ENCODE measurements at places on chromosomes 1 and 21.
A peak's percentile ranks its signal among the peaks of the same experiment; 100 is the strongest.

DNA sequence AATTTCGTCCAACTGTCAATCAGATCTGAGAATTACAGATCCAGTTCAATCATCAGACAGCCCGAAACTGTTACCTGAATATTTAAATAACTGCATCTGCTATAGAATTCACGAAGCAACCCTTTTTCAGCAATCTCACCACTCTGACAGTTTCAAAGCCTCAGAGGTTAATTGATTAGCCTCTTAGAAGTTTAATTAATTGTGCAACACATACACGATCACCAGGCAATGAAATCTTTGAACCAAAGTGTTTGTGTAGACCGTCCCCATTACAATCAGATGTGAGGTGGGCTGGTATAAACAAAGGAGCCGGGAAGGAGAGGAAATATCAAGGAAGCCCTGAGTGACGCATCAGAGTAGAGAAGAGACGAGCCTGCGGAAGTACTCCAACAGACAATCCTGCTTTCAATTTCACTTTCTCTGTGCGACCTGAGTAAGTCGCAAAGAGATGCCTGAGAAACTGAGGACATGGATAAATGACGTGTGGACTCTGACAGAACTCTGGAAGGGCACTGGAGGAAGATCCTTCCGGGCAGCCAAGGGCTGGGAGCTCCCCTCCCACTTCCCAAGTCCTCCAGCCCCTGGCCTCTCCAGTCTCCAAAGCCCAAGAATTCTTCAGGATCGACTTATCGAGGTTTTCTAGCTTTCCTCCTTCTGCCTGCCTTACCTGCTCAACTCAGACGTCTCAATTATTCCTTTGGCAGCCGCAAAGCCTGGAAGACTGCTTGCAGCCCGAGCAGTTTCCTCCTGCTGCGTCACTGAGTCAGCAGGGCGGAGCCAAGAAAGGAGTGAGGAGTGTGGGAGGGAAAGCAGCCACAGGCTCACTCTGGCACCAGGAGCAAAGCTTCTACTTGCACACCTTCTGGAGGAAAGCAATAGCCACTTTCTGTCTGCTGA lies at the start of gene RNASEL:
RNASEL (minus strand) TSS at position 757 of the 897 bp plus-strand sequence. CDS start 2,450 bp downstream, outside the sequence.
- no peaks in the 10 kb centered on the region for H3K36me3 ChIP-seq
- H3K4me1 ChIP-seq, result peaks cover 4% of the 10 kb centered on the region
- H3K4me3 ChIP-seq, result peak within 1 kb of the TSS; percentile 65
- no peaks in the 10 kb centered on the region for H3K27me3 ChIP-seq

GRCh38 chr1:56639211-56639610 lies 5.9 kb upstream of the PRKAA2 start:
- H3K27ac ChIP-seq, result no peak overlapping the region
- H3K4me1 ChIP-seq, result no peaks in the 10 kb centered on the region
- H3K36me3 ChIP-seq, result no peaks in the 10 kb centered on the region

DNA sequence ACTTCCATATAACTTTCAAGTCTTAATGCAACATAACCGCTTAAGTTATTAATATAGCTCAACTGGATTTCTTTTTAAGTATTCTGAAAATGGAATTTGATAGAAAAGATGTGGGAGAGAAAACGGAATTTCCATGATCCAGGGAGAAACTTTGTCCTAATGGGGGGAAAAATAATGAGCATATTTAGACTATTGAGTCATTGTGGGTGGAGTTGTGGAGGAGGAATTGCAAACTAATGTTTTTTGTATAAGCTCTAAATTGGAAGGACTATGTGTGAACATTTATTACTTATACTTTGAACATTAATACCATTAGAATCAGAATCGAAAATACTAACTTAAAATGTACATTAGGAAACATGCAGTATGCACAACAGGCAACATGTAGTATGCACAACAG lies 159.9 kb upstream of the NEGR1 start:
- H3K36me3 ChIP-seq, result no peaks in the 10 kb centered on the region
- no peaks in the 10 kb centered on the region for H3K4me1 ChIP-seq
- DNase-seq, result no peak
- H3K27me3 ChIP-seq, result no peaks in the 10 kb centered on the region

GRCh38 chr1:204503122-204503912 lies 8.7 kb upstream of the PIK3C2B start:
- no peaks in the 10 kb centered on the region for H3K36me3 ChIP-seq
- no peak for DNase-seq
- peaks cover 2% of the 10 kb centered on the region for H3K4me1 ChIP-seq
- no peaks in the 10 kb centered on the region for H3K27me3 ChIP-seq
- H3K4me3 ChIP-seq, result no peak overlapping the region
- H3K27ac ChIP-seq, result no peak overlapping the region

- H3K4me1 ChIP-seq, result no peaks in the 10 kb centered on the region
- no peaks in the 10 kb centered on the region for H3K36me3 ChIP-seq
- no peak for DNase-seq
- H3K4me3 ChIP-seq, result no peak overlapping the region
These were observed 1.2 kb upstream of the KRTAP23-1 start for GRCh38 chr21:30349572-30349971.

GRCh38 chr1:18890706-18891425 lies 11.5 kb downstream of the ALDH4A1 start:
- no peak overlapping the region for H3K27ac ChIP-seq
- H3K27me3 ChIP-seq, result no peaks in the 10 kb centered on the region
- H3K4me1 ChIP-seq, result no peaks in the 10 kb centered on the region

DNA sequence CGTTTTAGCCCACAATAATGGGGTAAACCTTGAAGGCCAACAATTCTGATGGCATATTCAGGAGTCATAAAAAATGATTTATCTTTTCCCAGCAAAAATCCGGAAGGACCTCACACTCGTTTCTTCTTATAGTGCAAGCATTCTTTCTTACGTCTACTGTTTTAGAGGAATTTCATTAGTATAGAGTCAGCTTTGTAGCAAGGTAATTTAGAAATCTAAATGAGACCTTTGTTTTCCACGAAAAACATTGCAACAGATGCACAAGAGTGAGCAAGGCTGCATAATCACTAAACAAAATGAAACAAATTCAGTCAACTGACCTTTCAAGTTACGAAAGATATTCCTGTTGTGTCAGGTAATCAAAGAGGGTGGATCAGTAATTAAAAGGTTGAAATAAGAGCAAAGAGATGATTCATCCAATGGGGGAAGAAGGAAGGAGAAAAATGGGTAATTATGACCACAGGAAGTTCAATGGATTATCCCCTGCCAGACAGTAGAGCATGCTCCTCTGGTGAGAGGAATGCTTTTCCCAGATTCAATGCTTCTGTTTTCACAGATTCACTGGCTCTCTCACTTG lies 560 bp upstream of the CSDE1 start:
- peak overlapping the region; percentile 97 for H3K4me3 ChIP-seq
- no peak for DNase-seq
- peak overlapping the region; percentile 90 for H3K27ac ChIP-seq
- H3K36me3 ChIP-seq, result no peaks in the 10 kb centered on the region

DNA sequence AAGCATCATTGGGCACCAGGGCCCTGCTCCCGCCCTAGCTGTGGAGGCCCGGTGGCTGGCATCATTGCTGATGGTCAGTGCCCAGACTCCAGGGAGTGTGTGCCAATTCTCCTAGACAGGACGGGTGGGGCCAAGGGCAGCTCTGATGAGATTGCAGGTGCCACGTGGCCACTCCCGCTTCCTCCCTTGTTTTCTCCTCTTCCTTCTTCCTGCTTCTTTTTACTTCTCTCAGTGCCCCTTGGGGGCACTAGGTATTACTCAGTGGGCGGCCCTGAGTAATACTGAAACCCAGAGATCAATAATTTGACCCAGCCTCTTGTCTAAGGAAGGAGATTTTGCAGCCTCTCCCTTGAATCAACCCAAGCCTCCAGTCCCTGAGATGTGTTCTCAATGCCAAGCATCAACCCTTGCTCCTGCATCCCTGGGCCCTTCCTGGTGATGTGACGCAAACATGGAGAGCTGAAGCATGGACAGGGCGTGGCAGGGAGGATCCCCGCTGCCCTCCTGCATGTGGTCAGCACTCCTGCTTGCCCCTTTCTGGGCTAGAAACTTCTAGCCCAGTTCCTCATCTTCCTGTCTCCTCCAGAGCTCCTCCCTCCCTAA lies 32.4 kb downstream of the CDK18 start:
- no peaks in the 10 kb centered on the region for H3K27me3 ChIP-seq
- H3K36me3 ChIP-seq, result no peaks in the 10 kb centered on the region
- no peak for DNase-seq
- no peak overlapping the region for H3K4me3 ChIP-seq
- no peaks in the 10 kb centered on the region for H3K4me1 ChIP-seq

- H3K27me3 ChIP-seq, result no peaks in the 10 kb centered on the region
- no peak for DNase-seq
- no peaks in the 10 kb centered on the region for H3K4me1 ChIP-seq
- H3K27ac ChIP-seq, result no peak overlapping the region
- no peaks in the 10 kb centered on the region for H3K36me3 ChIP-seq
These were observed 13.2 kb upstream of the BCAR3 start for GRCh38 chr1:93694819-93695218.

DNA sequence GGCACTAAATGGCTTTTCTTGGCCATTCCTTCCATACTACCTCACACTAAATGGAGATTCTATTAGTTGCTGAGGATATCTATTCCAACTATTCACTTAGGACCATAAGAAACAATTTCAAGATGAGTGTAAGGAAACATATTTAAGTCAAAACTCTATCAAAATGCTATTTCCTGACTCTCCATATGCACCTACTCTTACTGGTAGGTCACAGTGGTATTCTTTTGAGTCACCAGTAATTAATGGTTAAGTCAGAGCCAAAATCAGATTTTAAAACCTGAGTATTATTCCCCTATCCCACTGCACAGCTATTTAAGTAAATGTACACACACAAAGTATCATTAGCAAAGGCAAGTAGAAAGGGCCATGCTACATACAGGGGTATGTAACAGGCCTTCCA lies 50.3 kb downstream of the ARID4B start:
- no peak overlapping the region for H3K27ac ChIP-seq
- H3K4me3 ChIP-seq, result no peak overlapping the region
- no peaks in the 10 kb centered on the region for H3K36me3 ChIP-seq
- H3K4me1 ChIP-seq, result peaks cover 13% of the 10 kb centered on the region
- no peaks in the 10 kb centered on the region for H3K27me3 ChIP-seq

DNA sequence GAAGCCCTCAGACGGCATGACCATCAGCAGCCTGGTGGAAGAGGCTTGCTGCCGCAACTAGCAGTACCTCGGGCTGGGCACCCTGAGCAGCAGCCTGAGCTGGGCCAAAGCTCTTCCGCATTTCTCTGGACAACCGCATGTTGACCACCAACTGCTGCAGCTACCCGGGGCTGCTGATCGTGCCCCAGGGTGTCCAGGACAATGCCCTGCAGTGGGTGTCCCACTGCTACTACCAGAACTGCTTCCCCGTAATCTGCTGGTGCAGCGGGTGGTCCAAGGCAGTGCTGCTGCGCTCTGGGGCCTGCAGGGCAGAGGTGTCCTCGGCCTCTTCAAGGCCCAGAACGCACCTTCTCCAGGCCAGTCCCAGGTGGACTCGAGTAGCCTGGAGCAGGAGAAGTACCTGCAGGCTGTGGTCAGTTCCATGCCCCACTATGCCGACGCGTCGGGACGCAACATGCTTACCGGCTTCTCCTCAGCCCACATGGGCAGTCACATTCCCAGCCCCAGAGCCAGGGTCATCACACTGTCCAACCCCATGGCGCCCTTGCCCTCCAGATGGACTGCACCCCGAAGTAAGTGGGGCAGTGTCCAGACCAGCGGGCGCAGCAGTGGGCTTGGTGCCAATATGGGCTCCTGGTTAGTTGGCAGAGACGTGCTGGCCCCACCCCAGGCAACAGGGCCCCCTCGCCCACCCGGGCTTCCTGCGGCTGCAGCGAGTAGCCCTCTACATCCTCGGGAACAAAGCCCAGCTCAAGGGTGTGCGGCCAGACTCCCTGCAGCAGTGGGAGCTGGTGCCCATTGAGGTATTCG lies 19.5 kb upstream of the NPPB start:
- H3K4me1 ChIP-seq, result no peaks in the 10 kb centered on the region
- no peak overlapping the region for H3K4me3 ChIP-seq
- no peaks in the 10 kb centered on the region for H3K36me3 ChIP-seq
- no peaks in the 10 kb centered on the region for H3K27me3 ChIP-seq
- no peak overlapping the region for H3K27ac ChIP-seq

- H3K4me1 ChIP-seq, result no peaks in the 10 kb centered on the region
- H3K4me3 ChIP-seq, result no peak overlapping the region
- DNase-seq, result no peak
- no peaks in the 10 kb centered on the region for H3K27me3 ChIP-seq
- H3K36me3 ChIP-seq, result no peaks in the 10 kb centered on the region
These were observed 262.7 kb upstream of the RGS18 start for GRCh38 chr1:191895462-191896058.

- H3K27ac ChIP-seq, result no peak overlapping the region
- no peaks in the 10 kb centered on the region for H3K4me1 ChIP-seq
- H3K27me3 ChIP-seq, result no peaks in the 10 kb centered on the region
These were observed 47.9 kb downstream of the S1PR1 start for GRCh38 chr1:101284622-101285218.

DNA sequence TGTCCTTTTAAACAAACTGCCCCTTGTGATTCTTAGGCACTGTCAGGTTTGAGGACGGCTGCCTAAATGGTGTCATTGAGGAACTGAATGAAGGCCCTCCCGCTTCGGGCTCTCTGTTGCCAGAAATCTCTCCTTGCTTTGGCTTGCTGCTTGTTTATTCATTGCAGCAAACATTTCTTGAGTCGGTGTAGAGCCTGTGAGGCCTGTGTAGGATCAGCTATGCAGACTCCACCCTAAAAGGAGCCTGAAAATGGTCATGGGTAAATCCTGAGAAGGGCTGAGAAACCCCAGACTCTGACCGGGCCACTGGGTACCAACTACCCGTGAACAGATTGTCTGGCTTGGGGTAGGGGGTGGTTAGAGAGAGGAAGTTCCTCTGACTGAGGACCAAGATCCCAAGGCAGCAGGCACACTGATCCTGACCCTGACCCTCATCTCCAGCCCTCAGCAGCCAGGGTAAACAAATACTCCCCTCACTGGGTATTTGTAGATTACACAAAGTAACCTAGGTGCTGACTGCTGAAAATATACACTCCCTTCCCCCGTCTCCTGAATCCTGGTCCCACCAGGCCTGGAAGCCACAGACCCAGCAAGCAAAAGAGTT lies 3.1 kb downstream of the IL6R start:
- peak overlapping the region; percentile 89 for H3K27ac ChIP-seq
- peaks cover 17% of the 10 kb centered on the region for H3K4me1 ChIP-seq
- no peaks in the 10 kb centered on the region for H3K27me3 ChIP-seq
- no peak for DNase-seq
- no peaks in the 10 kb centered on the region for H3K36me3 ChIP-seq

All from ovary (tissue), 10 donors.